ENCODE measurements at places on chromosomes 2 and 18.
A peak's percentile ranks its signal among the peaks of the same experiment; 100 is the strongest.

DNA sequence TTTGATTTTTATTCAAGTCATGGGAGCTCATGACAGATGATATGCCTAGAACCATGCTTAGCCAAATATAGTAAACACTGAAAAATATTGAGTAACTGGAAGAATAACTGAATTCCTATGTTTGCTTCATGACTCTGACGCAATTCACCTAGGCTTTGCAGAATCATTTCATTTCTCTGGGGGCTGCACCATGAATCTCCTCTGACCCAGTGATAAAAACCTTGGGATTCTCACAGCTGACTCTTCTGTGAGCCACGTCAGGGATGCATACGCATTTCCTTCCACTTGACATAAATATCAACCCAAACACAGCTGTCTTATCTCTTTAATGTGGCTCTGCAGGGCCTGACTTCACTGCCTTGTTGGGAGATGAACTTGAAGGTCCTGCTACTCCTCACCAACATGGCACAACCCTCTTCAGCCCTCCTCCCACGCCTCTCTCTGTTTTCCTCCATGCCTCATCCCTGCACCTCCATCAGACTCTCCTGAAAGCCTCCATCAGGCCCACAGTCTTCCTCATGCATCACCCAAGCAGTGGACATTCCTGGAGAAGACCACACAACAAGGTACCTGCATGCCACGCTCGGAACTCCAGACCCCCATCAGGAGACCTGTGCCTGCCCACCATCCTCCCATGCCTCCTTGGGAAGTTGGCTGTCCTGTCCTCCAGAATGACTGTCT is 29.8 kb downstream of the COL6A3 start:
- H3K27me3 ChIP-seq = no peaks in the 10 kb centered on the region
- H3K4me1 ChIP-seq = no peaks in the 10 kb centered on the region
- H3K27ac ChIP-seq = no peak overlapping the region
- peaks cover 35% of the 10 kb centered on the region for H3K36me3 ChIP-seq

DNA sequence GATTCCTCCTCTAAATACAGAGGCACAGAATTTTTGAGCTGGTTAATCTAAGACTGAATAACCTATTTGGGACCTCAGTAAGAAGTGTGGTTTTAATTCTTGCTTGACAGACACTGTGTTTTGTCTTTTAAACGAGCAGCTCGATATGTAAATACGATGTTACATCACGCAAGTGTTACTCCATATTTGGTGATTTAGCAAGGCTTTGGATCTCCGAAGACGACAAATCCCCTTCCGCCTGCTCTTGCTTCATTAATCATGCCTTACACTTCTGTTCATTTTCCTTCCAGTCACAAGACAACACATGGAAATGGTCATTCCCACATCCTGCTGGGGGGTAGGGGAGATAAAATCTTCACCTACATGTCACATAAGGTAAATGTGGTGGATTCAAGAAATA is 9.4 kb downstream of the BCL11A start:
- H3K27ac ChIP-seq = no peak overlapping the region
- H3K27me3 ChIP-seq = peaks cover 73% of the 10 kb centered on the region
- H3K4me3 ChIP-seq = no peak overlapping the region
- no peak for DNase-seq
- no peaks in the 10 kb centered on the region for H3K36me3 ChIP-seq

- DNase-seq = no peak
- H3K4me1 ChIP-seq = peaks cover 35% of the 10 kb centered on the region
- H3K27ac ChIP-seq = no peak overlapping the region
- H3K36me3 ChIP-seq = peaks cover 36% of the 10 kb centered on the region
- H3K4me3 ChIP-seq = no peak overlapping the region
These were observed 96.6 kb upstream of the ALPP start for GRCh38 chr2:232281858-232282507.

- H3K36me3 ChIP-seq = no peaks in the 10 kb centered on the region
- no peak overlapping the region for H3K27ac ChIP-seq
- no peak overlapping the region for H3K4me3 ChIP-seq
- H3K27me3 ChIP-seq = no peaks in the 10 kb centered on the region
- no peak for DNase-seq
- no peaks in the 10 kb centered on the region for H3K4me1 ChIP-seq
These were observed 505.1 kb downstream of the CNTNAP5 start for GRCh38 chr2:124530203-124530602.

- no peak for DNase-seq
- H3K27ac ChIP-seq = no peak overlapping the region
- H3K27me3 ChIP-seq = no peaks in the 10 kb centered on the region
- H3K4me3 ChIP-seq = no peak overlapping the region
- H3K36me3 ChIP-seq = no peaks in the 10 kb centered on the region
- no peaks in the 10 kb centered on the region for H3K4me1 ChIP-seq
These were observed 114.2 kb downstream of the ST6GAL2 start for GRCh38 chr2:106771811-106772210.

- no peak overlapping the region for H3K27ac ChIP-seq
- H3K4me1 ChIP-seq = peaks cover 4% of the 10 kb centered on the region
- no peaks in the 10 kb centered on the region for H3K36me3 ChIP-seq
- no peak overlapping the region for H3K4me3 ChIP-seq
- no peaks in the 10 kb centered on the region for H3K27me3 ChIP-seq
- DNase-seq = no peak
These were observed 9.2 kb downstream of the FKBP1B start for GRCh38 chr2:24058564-24059271.

DNA sequence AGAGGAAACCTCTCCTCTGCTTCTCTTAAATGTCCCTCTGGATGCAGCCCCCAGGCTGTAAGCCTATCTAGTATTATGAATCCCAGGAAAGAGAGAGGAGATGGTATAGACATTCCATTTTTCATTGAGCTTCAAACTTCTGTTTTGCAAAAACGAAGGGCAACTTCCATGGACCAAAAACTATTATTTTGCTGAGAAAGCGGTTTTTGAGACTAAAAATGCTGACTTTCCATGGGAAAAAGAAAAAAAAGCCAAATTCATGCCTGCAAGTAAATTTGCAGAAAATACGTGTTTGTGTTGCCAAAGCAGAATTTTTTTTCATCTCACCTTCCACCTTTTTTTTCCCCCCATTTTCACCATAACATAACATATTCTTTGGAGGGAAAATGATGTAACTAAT is 272.5 kb upstream of the CELF4 start:
- no peak for DNase-seq
- H3K4me3 ChIP-seq = no peak overlapping the region
- H3K36me3 ChIP-seq = no peaks in the 10 kb centered on the region

DNA sequence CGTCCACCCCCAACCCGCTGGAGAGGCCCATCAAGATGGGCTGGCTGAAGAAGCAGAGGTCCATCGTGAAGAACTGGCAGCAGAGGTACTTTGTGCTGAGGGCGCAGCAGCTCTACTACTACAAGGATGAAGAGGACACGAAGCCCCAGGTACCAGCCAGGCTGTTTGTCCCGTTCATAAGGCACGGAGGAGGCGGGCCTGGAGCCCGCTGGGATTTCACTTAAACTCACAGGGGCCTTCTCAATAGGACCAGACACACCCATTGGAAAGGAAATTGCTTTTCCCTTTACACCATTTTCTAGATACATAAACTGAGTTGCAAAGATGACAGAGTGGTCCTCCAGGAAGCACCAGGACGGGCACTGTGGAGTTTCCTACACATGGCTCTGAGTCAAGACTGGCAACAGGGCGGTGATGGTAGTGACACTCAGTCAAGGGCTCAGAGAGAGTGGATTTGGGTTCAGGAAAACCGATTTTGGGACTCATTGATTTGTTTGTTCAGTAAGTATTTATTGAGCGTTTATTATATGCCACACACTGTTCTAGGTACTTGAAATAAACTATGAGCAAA is 40.7 kb downstream of the ARHGAP25 start:
- H3K36me3 ChIP-seq = peaks cover 63% of the 10 kb centered on the region
- H3K27ac ChIP-seq = peak overlapping the region; percentile 93
- peaks cover 88% of the 10 kb centered on the region for H3K4me1 ChIP-seq
- H3K27me3 ChIP-seq = no peaks in the 10 kb centered on the region
- no peak for DNase-seq

DNA sequence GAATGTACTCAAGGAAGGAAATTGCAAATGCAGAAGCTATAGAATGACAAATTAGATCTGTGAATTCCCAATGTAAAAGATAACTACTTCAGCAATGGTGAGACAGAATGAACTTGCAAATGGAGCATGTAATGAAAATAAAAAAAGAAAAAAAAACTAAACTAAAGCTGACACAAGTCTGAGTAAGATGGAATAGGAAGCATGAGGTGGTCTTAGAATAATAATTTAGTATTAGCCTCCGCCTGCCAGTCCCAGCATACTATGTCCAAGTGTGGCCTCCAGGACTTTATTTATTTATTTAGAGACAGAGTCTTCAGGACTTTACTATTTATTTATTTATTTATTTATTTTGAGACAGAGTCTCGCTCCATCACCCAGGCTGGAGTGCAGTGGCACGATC is 37.4 kb upstream of the SLC39A10 start:
- H3K27ac ChIP-seq = no peak overlapping the region
- DNase-seq = no peak
- no peaks in the 10 kb centered on the region for H3K27me3 ChIP-seq
- peaks cover 6% of the 10 kb centered on the region for H3K4me1 ChIP-seq
- H3K4me3 ChIP-seq = no peak overlapping the region
